ENCODE measurements at places on chromosomes 1 and 21.

DNA sequence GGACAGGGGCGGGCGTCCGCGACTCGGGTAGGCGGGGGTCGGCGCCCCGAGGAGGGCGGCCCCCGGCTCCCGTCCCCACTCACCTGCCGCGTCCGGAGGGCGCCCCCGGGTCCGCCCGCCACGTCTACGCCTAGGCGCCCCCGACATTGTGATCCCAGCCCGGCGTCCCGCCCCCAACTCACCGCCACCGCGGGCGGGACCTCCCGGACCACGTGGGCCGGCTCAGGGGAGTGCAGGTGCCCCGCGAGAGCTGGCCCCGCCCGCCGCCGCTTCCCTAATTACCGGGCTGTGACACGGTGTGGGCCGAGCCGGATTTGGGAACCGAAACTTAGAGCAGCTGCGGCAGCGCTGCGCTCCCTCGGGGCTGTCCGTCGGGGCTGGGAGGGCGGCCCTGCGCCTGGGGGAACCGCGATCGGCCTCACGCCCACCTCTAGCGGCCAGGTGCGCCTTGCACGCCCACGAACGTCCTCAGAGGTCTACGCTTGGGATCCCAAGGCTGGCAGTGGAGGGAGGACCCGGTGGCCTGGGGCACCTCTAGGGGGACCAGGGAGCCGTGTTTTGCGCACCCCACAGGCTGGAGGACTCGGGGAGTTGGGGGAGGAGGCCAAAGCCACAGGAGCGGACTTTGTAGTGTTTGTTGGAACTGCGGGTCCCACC is 521 bp upstream of the NADK start:
- peak; percentile 29 for DNase-seq

GRCh38 chr21:35943752-35944151 is 116.6 kb downstream of the SETD4 start:
- no peak for DNase-seq

DNA sequence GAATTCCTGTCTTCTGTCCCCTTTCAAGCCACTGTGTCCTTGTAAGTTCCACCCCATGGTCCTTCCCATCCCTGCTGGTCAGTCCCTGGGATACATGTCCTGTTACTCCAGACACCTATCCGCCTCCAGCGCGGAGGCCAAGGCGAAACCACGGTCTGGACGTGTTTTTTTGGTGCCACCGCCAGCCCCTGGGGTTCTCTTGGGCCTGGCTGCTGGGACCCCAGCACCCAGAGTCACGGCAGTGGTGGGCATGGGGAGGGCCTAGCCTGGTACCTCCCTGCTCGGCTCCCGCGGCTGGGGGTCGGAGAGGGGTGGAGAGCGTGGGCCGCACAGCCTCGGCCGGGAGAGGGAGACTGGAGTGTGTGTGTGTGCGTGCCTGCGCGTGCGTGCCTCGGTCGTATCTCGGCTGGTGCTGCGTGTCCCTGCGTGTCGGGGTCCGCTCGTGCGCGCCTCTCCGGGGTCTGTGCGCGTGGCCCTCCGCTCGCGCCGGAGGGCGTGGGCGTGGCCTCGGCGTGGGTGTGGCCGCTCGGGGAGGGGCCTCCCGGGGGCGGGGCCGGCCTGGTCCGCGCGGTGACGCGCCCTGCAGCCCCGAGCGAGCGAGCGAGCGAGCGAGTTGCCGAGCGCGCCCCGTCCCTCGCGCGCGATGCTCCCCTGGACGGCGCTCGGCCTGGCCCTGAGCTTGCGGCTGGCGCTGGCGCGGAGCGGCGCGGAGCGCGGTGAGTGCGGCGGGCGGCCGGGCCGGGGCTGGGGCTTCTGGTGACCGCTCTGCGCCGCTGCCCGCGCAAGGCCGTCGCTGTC is at the start of gene VWA1:
VWA1 (plus strand) TSS at position 585 of the 798 bp plus-strand sequence; CDS start at position 644, 59 bp downstream.
- DNase-seq: peak; percentile 6

- no peak for DNase-seq
These were observed 138.4 kb downstream of the GLIS1 start for GRCh38 chr1:53600561-53600960.

DNA sequence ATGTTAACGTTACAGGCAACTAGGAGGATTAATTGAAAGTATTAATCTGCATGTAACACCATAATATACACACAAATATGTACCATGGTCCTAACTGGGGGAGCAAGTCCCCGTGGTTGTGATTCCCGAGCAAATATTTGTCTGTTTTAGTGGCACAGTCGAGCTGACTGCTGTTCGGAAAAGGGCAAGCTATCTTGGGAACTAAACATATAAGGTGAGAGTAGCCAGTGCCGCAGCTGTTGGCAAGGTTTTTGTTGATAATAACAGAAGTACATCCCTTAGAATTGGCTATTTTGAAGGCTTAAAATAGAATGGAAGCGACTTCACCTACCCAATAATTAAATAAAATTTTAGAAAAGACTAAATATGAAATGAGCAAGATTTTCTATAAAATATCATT is 45.5 kb downstream of the UCHL5 start:
- DNase-seq: no peak

DNA sequence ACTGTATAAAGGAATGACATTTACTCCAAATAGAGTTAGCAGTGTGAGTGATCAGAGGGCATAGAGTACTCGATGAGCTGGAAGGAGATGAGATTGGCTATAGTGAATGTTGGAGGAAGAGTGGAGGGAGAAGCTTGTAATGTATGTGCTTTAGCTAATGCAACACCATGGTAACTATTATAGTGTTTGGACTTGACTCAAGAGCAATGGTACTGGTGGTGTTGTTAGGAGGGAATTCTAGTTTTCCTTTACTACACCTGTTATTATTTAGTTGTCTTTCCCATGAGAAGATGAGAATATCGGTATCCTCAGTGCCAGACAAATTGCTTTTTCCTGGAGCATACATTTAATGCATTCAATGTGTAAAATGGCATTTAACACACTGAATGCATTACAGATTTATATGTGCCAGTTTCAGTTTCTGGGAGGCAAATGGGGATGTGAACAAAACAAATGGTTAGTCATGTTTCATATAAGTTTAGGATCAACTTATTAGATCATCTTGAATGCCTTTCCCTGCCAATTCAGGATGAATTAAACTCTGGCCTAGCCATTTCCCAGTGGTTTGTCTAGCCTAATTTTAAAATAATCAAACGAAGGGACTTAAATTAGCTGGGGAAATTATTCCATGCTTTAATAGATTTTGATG is 291.1 kb upstream of the ADAMTS5 start:
- no peak for DNase-seq

DNA sequence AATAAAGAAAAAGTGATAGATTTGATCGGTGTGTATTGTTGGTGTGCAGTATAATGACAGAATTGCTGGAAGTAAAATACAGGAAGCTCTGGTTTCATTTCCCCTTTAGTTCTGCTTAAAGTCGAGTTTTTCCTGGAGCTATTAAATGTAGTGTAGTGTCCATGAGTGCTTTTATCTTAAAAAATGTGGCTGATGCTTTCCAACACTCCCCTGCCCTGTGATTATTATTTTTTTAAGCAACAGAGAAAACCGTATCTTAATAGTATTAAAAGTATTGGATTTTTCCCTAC is 1.1 kb downstream of the LGALS8 start:
- DNase-seq: no peak

DNA sequence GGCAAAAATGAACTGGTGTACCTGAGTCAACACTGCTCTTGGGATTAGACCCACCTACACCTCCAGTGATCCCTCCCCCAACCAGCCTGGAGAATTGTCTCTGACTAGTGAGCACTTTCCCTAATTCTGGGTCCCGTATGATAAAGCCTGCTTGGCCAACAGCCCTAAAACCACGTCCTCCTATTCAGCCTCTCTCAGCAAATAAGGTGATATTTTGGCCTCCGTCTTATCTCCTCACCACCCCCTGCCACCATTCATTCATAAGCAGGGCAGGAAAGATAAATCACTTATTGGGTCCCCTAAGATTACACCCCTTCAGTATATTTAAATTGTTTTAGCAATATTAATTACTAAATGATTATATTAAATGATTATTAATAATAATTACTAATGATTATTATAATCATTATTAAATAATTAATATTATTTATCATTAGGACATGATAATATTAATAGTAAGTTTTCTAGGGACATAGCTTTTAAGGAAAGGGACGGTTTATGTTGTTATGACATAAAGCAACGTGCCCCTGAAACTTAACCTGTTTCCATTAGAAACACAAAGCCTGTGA is 108.0 kb downstream of the DUSP10 start:
- no peak for DNase-seq

DNA sequence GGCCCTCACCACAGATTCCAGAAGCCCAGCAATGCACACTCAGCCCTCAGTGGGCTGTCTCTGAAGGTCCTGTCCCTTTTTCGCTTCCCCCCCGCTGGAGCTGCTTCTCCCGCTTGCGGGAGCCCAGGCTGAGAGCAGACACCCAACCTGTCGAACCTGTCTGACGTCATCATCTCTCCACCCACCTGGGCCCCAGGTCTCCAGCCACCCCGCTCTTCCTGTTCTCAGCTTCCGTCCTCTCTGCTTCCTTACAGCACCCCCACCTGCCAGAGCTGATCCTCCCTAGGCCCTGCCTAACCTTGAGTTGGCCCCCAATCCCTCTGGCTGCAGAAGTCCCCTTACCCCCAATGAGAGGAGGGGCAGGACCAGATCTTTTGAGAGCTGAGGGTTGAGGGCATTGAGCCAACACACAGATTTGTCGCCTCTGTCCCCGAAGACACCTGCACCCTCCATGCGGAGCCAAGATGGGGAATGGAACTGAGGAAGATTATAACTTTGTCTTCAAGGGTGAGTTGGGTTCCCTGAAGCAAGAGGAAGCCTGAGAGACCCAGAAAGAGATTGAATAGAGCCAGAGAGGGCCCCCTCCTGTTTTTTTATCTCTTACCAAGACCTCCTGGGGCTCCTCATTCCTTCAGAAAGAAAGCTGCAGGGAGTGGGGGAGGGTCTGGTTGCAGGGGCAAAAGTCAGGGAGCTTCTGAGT is at the start of gene RAB25:
RAB25 (plus strand) TSS at position 224 of the 700 bp plus-strand sequence; CDS start at position 465, 241 bp downstream.
- no peak for DNase-seq

DNA sequence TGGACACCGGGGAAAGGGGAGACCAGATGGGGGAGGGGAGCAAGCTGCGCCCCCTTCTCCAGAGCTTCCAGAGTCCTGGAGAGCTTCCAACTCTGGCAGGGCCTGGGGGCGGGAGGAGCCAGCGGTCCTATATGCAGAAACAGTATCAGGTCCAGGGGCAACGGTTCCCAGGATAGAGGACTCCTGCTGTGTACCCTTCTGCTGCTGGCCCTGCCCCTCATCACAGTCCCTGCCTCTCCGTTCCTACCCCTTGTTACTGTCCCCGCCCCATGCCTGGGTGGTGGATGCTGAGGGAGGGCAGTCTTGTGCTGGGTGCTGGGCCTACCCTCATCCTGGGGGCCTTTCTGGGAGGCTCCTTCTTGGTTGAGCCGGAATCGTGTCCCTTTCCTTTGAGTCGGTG is 19.2 kb upstream of the PEX10 start:
- no peak for DNase-seq

- DNase-seq: no peak
These were observed 45.7 kb downstream of the TDRD5 start for GRCh38 chr1:179637211-179637860.

DNA sequence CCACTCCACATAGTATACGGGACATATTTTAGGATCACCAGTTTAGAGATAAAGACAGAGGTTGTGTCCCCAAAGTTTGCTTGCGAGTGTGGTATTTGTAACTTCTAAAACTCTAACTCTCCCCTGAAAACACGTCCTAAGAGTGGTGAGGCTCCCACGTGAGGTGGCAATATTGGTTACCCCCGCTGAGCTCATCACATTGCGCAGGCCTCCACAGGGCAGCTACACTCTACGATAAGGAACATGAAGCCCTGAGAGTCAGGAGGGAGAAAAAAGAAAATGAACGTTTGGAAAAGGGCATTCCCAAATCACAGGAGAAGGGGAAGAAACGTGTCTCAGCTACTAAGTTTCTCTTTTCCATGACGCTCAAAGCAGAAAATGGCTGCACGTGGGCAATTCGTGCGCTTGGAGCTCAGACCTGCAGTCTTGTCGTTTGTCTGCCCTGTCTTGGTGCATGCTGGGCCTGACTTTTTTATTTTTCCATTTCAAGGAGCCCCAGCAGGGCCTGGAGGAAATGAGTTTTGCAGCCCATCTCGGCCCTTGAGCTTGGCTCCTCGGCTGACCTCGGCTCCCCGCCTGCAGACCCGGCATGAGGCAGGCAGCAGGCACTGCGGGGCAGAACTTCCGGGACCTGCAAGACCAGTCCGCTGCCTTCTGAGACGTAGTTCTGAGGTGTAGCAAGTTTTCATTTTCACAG is 25.7 kb downstream of the ERG start:
- no peak for DNase-seq

GRCh38 chr1:36463463-36463802 is 751 bp downstream of the MRPS15 start:
- no peak for DNase-seq
